ENCODE measurements at places on chromosomes 7 and 10. TPM values are rescaled to one million over a fixed set of nuclear protein-coding genes. Genes with fewer than 3 reads are reported as not detected.

The TMEM176A gene
- total RNA-seq: 11.0 TPM

The NEUROG3 gene
- not detected for total RNA-seq

The FGFR2 gene
- total RNA-seq: 11.5 TPM

The SGCE gene
- 184 TPM for total RNA-seq
